Hair follicular keratinocyte (primary cell): ENCODE measurements at places on chromosomes 11 and 22. TPM values are rescaled to one million over a fixed set of nuclear protein-coding genes. Genes with fewer than 3 reads are reported as not detected.

COMT gene
- 264 and 269 TPM in 2 replicates for total RNA-seq

C1QTNF5 gene
- total RNA-seq: 0.15 and 0.55 TPM in 2 replicates

SLC22A12 gene
- total RNA-seq: not detected in 2 replicates

SERPING1 gene
- total RNA-seq: 17.4 and 25.5 TPM in 2 replicates

OR51B4 gene
- not detected in 2 replicates for total RNA-seq

LMO2 gene
- total RNA-seq: 0.31 and 1.1 TPM in 2 replicates

TEX54 gene
- total RNA-seq: not detected in 2 replicates

MOGAT2 gene
- total RNA-seq: not detected in 2 replicates

H19 gene
- 3.3 and 5.1 TPM in 2 replicates for total RNA-seq

RIMBP3B gene
- not detected in 2 replicates for total RNA-seq

GUCY1A2 gene
- total RNA-seq: 0.08 TPM in 1 of 2 replicates, not detected in the other

ZP1 gene
- not detected in 2 replicates for total RNA-seq

DEFB131B gene
- total RNA-seq: not detected in 2 replicates

ADAMTS8 gene
- total RNA-seq: not detected in 2 replicates

CENPM gene
- 9.0 and 35.0 TPM in 2 replicates for total RNA-seq

MMP8 gene
- total RNA-seq: 0.11 TPM in 1 of 2 replicates, not detected in the other

LDHAL6A gene
- total RNA-seq: not detected in 2 replicates

PLEKHB1 gene
- not detected in 2 replicates for total RNA-seq

GPR83 gene
- total RNA-seq: 0.16 TPM in 1 of 2 replicates, not detected in the other

RAB38 gene
- total RNA-seq: 107 and 151 TPM in 2 replicates

FOLR1 gene
- total RNA-seq: not detected in 2 replicates

TLCD5 gene
- total RNA-seq: 0.94 and 3.3 TPM in 2 replicates

FGF3 gene
- total RNA-seq: not detected in 2 replicates

MN1 gene
- 8.8 and 22.3 TPM in 2 replicates for total RNA-seq
